Activated CD4-positive, alpha-beta T cell treated with anti-CD3 and anti-CD28 coated beads for 24 hours (primary cell): ENCODE measurements at places on chromosomes 2 and 18.

DNA sequence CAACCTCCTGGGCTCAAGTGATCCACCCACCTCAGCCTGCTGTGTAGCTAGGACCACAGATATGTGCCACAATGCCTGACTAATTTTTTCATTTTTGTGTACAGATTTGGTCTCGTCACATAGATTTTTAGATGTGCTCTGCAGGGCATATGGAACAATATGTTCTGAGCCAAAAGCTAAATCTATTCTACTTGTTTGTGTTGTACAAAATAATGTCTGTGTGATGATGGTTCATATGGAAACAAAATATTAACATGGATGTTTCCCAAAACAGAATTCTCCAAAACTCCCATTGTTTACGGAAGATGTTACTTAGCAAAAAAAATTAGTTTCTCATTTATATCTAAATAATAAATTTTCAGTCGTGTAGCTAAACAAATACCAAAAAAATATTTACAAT is 12.6 kb upstream of the KLHL23 start:
- no peak for DNase-seq

DNA sequence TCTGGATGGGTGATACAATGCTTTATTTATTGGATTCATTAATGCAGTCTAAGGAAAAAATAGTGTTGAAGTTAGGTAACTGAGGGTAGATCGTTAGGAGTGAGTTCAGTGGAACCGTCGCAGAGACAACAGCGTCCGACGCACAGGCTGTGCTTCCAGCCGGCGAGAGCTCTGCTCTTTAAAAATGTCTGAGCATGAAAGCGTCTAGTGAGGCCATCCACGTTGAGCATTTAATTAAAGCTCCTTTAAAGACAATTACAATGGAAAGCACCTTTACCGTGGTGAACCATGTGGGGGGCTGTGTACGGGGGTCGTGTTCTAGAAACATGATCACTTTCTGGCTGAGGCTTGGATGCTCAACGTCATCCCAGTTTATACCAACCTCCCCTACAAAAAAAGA is 822.7 kb downstream of the GALR1 start:
- no peak for DNase-seq

DNA sequence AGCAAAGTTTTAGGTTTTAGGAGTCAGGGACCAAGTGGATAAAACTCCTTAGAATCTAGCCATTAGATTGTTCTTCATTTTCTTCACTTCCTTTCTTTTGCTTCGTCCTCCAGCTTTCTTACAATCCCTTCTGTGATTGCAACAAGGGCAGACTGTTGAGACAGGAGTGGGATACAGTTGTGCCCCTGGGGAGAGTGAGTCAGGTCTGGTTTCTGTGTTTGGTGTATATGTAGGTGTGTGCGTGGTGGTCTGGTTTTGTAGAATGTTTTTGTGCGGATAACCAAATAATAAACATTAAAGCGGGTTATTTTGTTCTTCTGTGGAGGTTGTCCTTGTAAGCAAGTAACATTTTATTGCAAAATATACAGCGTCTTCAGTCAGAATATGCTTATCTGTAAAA is 7.3 kb downstream of the INSIG2 start:
- DNase-seq = no peak

DNA sequence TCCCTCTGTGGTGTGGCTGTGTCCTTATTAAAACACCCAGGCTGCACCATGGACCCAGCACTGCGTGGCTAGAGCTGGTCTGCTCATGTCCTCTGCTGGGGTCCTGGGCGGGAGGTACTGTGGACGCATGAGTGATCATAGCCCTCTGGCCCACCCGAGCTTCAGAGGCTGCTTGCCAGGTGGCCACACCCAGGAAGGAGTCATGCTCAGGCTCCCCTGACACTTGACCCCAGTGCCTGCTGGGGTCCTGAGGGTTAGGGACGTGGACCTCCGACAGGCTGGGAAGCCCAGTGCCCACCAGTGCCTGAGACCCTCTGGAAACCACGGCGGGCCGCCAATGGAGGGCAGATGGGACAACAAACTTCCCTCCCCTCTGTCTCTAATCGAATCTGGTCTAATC is 66.3 kb upstream of the HS6ST1 start:
- DNase-seq = no peak

GRCh38 chr18:47168913-47169312 is 7.3 kb downstream of the IER3IP1 start:
- no peak for DNase-seq
